ENCODE measurements at places on chromosomes 12 and 14.

DNA sequence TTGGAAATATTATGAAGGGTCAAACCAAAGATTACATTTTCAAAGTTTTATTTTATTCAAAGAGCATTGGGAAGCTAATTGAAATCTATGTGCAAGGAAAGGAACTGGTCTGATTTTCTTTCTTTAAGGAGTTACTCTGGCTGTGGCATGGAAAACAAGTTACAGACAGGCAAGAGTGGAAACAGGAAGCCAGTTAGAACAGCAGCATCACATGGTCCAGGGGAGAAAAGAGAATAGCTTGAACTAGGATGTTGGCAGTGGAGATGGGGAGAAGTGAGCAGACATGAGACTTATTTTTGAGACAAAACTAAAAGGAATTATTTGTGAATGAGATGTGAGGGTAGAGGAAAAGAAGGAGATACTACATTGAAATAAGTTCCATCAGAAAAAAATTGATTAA, 3.4 kb downstream of the OR11G2 start:
- no peak for DNase-seq

DNA sequence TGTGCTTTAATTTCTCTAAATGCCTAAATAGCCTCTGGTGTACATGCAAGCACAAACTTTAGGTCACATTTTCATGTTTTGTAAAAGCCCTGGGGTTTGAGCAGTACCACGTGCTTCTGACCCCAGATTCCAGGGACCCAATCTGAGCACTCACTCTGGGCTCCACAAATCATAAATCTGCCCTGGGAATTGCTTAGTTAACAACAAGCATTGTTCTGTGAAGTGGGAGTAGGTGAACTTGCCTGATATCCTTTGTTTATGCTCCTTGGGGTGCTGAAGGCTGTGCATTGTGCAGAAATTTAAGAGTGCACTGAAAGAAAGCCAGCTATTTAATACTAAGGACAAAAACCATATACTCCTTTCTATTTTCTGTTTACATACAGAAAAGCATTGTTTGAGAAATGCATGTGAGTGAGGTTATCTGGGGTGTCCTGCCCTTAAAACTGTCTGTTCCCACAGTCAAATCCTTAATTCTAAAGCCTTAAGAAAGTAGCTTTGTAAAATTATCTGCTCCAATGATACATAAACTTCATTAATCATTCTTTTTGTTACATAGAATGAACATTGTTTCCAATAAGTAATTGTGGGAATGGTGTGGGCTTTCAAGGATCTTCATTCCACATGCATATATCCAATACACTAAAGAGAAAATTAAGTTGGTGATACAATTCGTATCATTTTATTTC, 258.6 kb upstream of the NPAS3 start:
- no peak for DNase-seq

DNA sequence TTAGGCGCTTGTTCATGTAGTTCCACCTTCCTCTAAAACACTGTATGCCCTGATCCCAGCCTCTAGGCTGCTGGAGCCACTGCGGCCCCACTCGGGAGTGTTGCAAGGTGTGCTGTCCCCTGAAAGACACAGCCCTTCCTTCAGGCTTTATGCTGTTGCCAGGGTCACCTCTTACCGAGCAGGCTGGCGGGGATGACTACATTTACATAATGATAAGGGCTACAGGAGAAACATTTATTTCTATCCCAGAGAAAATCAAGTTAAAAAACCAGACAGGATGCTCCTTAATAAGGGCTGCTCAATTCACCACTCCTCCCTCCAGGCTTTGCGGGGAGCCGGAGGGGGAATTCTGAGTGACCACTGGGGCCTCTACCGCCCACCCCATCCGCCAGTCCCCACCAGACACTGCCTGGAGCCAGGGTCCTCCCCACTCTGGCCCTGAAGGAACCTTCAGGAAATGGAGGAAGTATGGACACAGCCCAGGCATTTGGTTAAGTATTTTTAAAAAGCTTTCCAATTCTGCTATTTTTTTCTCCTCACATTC, 200.6 kb downstream of the TTC7B start:
- DNase-seq: no peak

GRCh38 chr14:82911930-82912329, 1378.3 kb upstream of the SEL1L start:
- DNase-seq: no peak

- DNase-seq: no peak
These were observed 50.0 kb upstream of the BCL2L14 start for GRCh38 chr12:12020762-12021161.

DNA sequence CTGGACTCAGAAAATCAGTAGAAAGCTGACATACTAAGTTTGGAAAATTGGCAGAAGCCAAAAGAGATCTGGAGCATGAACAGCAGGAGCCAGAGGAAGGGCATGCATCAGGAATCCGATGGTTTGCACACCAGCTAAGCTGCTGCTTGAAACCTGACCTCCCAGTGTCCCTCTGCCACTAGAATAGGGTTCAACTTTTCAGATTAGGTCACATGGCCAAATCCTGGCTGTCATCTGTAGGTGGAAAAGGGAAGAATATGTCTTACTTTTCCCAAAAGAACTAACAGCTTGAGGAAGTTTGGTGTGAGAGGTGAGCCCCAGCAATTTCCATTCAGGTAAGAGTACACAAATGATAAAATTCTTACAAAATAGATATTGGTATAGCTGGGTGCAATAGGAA, 732.6 kb downstream of the RERGL start:
- DNase-seq: no peak

GRCh38 chr12:51127050-51127729, 43.8 kb upstream of the CSRNP2 start:
- DNase-seq: no peak

- DNase-seq: no peak
These were observed 353.8 kb upstream of the FAR2 start for GRCh38 chr12:28795311-28795710.

DNA sequence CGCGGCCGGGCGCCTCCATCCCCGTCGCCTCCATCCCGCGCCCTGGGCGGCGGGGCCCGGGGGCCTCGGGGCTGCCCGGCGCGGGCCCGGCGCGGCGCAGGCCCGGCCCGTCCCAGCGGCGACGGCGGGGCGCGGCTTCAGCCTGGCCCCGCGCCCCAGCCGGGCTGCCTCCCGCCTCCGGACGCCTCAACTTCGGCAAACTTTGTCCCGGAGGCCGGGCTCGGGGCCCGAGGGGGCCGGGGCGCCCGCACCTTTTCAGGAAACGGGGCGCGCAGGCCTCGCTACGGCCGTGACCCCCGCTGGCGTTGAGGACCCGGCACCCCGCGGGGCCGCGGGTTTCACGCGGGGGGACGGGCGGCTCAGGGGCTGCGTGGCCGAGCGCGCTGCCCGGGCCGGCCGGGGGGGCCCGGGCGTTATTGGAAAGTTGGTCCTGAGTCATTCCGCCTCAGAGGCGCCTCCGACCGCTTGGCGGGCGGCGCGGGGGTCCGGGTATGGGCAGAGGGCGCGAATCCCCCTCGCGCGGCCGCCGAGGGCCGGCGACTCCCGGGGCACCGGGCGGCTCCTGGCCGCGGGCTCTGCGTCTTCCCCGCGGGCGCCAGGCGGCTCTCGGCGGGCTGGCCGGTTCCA, 575 bp downstream of the TRAF3 start:
- no peak for DNase-seq

DNA sequence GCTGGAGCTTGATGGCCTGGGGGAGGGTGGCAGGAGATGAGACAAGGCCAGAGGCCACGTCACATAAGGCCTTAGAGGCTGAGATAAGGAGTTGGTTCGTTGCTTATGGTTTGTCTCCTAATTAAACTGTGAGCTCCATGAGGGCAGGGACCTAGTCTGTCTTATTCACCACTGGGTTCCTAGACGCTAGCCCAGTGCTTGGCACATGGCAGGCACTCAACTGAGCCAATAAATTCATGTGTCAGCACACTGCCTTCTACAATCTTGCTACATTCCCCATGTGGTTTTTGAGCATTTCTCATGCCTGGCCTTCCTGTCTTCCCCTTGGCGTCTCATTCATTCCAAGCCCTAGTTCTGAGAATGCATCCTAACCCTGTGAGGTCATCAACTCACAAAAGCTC, 92.5 kb upstream of the MED13L start:
- no peak for DNase-seq

Data from stimulated activated CD8-positive, alpha-beta memory T cell treated with anti-CD3 and anti-CD28 coated beads, Interleukin-4, amount 100 ng/mL, for 1 hour (primary cell).